ENCODE measurements at places on chromosomes 1 and 21. TPM values are rescaled to one million over a fixed set of nuclear protein-coding genes. Genes with fewer than 3 reads are reported as not detected.

DNA sequence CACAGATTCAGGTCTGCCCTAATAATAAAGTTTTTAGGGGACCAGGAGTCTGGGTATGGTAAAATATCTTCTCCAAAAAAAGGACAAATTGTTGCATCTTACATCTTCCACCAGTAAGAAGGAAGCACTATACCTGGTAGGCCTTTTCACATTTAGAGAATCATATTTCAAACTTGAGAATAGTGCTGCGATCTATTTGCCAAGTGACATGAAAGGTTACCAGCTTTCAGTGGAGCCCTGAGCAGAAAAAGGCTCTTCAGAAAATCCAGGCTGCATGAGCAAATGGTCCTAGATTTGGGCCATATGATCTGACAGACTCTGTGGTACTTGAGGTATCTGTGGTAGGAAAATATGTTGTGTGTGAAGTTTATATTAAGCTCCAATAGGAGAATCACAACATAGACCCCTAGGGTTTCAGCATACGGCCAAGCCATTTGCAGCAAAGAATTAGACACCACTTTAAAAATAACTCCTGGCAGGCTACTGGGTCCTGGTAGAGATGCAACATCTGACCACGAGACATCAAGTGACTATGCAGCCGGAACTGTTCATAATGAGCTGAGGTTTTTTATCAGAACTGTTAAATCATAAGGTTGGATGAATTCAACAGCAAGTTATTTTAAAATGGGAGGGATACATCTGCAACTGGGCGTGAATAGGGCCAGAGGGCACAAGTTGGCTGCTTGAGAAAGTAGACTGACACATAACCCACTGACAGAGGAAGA lies 38.6 kb upstream of the CCDC190 start:
- DNase-seq: peak; percentile 85

DNA sequence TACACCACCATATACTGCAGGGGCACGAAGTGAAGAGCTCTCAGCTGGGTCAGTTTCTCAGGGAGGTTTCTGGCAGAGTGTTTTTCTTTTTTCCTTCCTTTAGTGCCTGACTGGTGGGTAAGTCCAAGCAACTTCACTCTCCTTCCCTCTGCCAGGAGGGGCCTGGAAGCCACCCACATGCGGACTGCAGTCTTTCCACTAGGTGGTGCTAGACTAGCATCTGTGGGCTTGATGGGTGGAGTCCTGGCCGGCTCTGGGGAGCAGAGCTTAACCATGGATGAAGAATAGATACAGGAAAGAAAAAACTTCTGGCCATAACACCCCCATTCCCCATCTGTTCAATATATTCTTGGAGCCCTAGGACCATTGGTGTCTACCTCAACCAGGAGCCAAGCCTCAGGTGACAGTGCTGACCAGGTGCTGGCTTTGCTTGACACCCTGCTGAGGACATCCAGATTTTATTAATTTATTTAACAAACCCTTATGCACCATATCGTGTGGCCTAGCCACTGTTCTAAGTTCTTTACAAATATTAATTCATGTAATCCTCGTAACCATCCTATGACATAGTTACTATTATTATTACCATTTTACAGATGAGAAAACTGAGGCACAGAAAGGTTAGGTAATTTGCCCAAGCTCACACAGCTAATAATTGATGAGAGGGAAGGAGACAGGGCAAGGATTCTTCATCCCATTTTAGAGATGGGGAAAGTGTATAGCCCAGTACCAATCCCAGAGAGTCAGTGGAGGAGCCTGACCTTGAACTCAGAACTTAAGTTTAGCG lies 126.7 kb upstream of the CSF3R start:
- peak; percentile 83 for DNase-seq

DNA sequence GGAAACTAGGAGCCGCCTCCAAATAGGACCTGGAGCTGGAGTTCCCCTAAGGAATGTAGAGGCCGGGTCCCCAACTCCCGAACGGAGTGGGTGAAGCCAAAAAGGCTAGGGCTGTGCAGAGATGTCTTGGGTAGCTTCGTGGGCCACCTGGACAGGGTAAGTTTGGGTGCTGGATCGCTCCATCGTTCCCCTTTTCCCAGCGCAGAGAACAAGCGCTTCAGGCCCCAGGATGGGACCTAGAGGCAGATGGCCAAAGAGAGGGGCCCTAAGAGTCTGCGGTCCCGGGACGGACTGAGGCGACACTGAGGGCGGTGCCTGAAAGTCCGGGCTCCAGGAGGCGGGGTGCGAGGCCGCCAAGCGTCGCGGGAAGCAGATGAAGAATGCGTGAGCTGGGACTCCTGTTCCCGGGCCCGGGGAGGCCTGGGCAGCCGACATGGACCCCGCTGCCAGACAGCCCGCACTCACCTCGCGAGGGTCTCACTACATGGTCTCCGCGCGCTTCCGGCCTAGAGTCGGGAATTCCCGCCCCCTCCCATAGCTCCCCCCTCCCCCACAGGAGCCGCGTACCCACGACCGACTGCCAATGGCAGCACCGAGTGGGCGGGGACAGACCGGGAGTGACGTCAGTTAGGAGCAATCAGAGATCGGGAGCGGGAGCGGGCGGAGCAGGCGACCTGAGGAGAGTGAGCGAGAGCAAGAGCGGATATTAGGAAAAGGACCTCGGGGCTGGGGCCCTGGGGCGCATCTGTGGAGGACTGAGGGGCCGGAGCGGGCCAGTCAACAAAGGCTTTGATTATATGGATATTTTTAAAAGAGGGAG lies at the start of gene SLC39A1:
SLC39A1 (minus strand) TSS at position 508 of the 820 bp plus-strand sequence. CDS start 822 bp downstream, outside the sequence.
- peak; percentile 100 for DNase-seq

GRCh38 chr1:64124704-64125440 lies 78.6 kb upstream of the UBE2U start:
- no peak for DNase-seq

Gene CD1B
- not detected for total RNA-seq
